ENCODE measurements at places on chromosomes 2 and 18.

- DNase-seq = no peak
Measured at GRCh38 chr2:241613017-241613780, 23.8 kb downstream of the THAP4 start.

DNA sequence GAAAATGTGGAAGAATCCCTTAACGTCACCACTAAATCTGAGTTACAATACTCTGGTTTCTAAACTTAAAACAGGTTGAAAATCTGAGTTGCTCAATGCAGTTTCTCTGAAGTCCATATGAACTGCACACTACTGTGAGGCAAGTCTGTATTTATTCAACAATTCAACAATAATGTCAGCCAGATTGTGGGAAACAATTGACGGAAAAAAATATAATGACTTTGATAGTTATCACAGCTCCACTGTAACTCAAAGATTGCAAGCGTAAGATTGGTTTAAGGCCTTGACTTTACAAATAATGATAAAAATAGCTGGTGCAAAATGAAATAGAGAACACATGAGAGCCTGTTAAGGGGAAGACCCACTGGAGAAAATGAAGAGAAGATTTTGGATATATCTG lies 219.4 kb upstream of the CCDC150 start:
- no peak for DNase-seq

- DNase-seq = no peak
Measured at GRCh38 chr2:177295484-177295883, 31.0 kb upstream of the NFE2L2 start.

DNA sequence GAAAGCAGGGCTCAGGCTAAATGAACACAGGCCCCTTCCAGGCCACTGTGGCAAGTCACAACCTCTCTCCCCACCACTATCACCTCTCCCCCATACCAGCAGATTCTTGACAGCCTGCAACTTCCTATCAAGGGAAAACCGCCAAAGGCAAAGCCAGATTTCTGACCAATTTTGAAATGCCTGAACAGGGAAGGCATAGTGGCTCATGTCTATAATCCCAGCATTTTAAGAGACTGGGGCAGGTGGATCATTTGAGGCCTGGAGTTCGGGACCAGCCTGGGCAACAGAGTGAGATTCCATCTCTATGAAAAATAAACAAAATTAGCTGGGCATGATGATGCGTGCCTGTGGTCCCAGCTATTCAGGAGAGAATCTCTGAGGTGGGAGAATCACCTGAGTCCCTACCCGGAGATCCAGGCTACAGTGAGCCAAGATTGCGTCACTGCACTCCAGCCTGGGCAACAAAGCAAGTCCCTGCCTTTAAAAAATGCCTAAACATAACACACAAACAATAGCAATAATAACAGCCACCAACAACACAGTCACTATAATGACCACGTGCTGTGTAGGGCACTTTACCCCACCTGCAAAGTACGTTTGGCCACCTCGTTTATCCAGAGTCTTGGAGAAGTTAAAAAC lies 75.5 kb upstream of the GLI2 start:
- DNase-seq = no peak

- DNase-seq = no peak
Measured at GRCh38 chr2:109185821-109186570, 57.0 kb downstream of the SH3RF3 start.

DNA sequence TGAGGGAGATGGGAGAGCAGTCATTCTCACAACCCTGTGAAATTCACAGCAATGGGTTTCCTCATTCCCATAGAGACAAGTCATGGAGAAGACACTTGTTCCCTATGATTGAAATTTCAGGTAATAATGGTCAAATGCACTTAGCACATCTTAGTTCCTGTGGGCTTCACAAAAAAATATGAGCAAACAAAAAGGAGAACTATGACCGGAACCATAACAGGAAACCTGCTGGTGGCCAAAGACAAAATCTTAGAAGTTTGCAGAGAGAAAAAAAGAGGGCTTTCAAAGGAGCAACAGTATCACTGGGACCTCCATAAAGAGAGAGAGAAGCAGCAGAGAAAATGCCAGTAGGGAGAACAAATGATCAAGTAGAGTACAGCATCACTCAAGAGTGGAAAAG lies 138.9 kb upstream of the APCDD1 start:
- DNase-seq = no peak

DNA sequence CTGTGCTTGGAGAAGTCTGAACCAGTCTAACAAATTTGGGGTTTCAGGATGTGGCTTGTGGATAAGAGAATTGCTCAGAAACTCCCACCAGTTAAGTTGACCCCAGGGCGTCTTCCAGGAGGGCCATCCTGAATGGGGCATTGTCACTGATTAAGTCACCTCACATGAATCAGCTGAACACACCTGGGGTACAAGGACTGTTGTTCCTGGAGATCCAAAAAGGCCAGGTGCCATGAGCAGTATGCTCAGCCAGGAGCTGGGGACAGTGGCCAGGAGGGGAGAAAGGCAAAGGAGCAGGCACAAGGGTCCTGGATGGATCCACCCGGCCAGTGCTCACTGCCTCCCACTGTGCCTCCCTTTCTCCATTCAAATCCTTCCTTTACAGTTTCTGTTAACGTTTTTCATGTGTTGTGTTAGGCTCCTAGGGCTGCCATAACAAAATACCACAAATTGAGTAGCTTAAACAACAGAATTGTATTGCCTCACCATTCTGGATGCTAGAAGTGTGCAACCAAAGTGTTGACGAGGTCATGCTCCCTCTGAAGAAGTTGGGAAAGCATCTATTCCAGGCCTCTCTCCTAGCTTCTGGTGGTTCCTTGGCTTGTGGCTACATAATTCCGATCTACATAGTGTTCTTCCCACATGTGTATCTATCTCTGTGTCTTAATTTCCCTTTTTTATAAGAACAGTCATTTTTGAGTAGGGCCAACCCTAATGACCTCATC lies 33.4 kb downstream of the TRABD2A start:
- DNase-seq = no peak

- DNase-seq = no peak
Measured at GRCh38 chr2:198523710-198524109, 719.3 kb downstream of the PLCL1 start.

GRCh38 chr18:805755-806110 lies 6.3 kb downstream of the YES1 start:
- DNase-seq = no peak

DNA sequence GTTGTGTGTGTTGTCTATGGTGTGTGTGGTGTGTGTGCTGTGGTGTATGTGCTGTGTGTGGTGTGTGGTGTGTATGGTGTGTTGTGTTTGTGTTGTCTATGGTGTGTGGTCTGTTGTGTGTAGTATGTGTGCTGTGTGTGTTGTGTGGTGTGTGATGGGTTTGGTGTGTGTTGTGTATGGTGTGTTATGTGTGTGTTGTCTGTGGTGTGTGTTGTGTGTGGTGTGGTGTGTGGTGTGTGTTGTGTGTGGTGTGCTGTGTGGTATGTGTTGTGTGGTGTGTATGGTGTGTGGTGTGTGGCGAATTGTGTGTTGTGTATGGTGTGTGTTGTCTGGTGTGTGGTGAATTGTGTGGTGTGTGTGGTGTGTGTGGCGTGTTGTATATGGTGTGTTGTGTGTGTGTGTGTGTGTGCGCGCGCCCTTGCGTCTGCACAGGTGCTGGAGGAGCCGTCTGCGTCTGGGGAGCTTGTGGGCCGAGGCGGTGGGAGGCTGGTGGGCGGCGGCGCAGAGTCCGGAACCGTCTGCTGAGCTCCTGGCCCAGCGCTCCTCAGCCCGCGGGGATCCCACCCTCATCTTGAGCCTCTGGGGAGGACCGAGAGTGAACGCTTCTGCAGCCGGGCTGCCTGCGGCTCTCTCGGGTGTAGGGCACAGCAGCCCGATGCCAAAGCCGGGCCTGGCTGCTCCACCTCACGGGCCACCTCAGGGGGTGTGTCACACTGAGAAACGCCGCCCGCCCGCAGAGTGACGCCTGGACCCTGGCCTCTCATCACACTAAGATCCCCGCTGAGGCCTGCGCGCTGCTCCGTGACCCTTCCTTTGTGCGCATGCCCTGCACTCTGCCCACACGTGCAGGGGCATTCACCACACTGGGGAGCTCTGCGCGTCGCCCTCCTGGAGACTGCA lies 8.8 kb upstream of the ADI1 start:
- DNase-seq = no peak

DNA sequence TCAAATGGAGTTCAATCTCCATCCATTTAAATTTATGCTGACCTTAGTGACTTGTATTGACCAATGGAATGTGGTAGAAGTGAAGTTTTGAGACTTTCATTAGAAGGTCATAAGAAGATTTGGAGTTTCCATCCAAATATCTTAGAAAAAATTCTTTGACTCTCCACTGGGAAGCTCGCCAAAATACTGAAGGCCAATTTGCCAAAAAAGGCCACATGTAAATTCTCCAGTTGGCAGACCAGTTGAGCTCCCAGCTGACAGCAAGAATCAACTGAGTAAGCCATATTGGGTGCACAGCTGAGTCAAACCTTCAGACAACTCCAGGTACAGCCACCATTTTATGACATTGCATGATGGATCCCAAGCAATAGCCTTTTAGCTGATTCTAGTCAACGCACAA lies 228.3 kb upstream of the SETBP1 start:
- DNase-seq = no peak

DNA sequence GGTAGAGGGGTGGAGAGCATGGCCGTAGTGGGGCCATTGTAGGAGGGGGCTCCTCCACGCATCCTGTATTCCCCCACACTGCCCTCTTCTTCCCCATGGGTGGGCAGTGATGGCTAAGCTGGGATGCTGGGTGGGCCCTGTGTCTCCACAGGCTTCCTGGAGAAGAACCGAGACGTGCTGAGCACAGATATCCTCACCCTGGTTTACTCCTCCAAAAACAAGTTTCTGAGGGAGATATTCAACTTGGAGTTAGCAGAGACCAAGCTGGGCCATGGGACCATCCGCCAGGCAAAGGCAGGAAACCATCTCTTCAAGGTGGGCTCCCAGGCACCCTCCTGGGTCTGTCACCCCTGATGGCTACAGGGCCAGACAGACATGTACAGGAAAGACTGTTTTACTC lies 52.8 kb downstream of the MYO7B start:
- no peak for DNase-seq

DNA sequence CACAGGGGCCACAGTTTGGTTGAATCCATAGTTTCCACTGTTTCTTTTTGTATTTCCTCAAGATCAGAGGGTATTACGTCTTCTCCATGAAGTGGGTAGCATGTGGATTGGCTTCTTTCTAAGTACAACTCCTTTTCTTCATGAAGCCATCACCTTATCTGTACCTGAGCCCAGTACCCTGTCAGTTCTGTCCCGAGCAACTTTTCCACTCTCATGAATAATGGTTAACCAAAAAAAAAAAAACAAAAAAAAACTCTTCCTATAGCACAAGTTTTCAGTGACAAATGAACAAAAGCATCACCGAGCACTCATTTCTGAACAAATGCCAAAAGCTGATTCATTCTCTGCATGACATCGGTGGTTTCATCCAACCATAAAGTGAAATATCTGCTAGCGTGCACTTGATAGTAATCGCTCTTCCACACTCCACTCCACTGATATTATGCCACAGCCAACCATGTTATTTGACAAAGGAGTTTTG lies 53.0 kb upstream of the CCDC150 start:
- no peak for DNase-seq

- no peak for DNase-seq
Measured at GRCh38 chr2:53252115-53252514, 515.5 kb upstream of the CHAC2 start.

Data from CD4-positive, alpha-beta memory T cell (primary cell).